ENCODE measurements at places on chromosomes 13 and 19.

GRCh38 chr19:19588546-19588945 is 29.9 kb downstream of the PBX4 start:
- no peak for DNase-seq
- no peaks in the 10 kb centered on the region for H3K27me3 ChIP-seq
- H3K36me3 ChIP-seq = no peaks in the 10 kb centered on the region
- H3K27ac ChIP-seq = no peak overlapping the region
- no peaks in the 10 kb centered on the region for H3K4me1 ChIP-seq
- H3K4me3 ChIP-seq = no peak overlapping the region

- H3K4me1 ChIP-seq = peaks cover 9% of the 10 kb centered on the region
- H3K36me3 ChIP-seq = no peaks in the 10 kb centered on the region
- no peaks in the 10 kb centered on the region for H3K27me3 ChIP-seq
- no peak overlapping the region for H3K4me3 ChIP-seq
Measured at GRCh38 chr19:48258350-48258749, 2.6 kb upstream of the CARD8 start.

DNA sequence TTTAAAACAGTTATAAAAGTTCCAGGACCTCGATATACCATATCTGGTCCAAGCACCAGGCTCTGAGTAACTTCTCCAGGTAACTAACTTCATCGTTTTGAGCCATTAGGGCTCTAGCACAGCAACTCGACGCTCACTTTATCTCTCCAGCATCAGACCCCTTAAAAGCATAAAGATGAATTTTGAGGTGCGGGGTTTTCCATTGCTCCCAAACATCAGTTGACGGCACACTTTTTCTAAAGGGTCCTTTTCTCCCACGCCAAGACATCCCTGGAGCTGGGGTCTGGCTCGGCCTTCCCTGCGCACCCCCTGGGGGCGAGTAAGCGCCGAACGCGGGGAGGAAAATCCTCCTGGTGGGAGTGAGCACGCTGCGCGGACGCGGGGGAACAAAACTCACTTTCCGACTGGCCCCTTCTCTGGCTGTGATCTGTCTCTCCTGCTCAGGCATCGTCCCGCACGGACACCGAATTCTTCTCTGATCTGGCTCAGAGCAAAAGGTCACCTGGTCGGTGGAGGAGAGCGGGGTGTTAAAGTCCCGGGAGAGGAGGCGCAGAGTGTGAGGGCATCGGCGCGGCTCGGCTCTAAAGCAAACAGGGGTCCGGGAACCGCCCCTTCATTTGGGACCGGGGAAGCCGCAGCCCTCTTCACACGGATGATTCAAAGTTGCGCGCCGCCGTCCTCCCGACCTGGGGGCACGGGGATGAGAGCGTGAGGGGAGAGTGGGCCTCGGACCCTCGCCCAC is at the start of gene ATP7B:
Gene ATP7B (minus strand): TSS at position 561 of the 742 bp plus-strand sequence. CDS start 113 bp downstream, at position 448.
- H3K4me3 ChIP-seq = peak within 1 kb of the TSS; percentile 71
- peak within 1 kb of the TSS; percentile 82 for H3K27ac ChIP-seq
- DNase-seq = no peak
- H3K27me3 ChIP-seq = no peaks in the 10 kb centered on the region
- H3K4me1 ChIP-seq = peaks cover 11% of the 10 kb centered on the region
- peaks cover 8% of the 10 kb centered on the region for H3K36me3 ChIP-seq

GRCh38 chr19:6753178-6754031 is 13.8 kb downstream of the SH2D3A start:
- H3K4me3 ChIP-seq = peak overlapping the region; percentile 49
- H3K4me1 ChIP-seq = peaks cover 23% of the 10 kb centered on the region
- peaks cover 15% of the 10 kb centered on the region for H3K36me3 ChIP-seq
- peak overlapping the region; percentile 76 for H3K27ac ChIP-seq

- no peak overlapping the region for H3K27ac ChIP-seq
- no peaks in the 10 kb centered on the region for H3K36me3 ChIP-seq
- H3K4me3 ChIP-seq = no peak overlapping the region
- no peaks in the 10 kb centered on the region for H3K27me3 ChIP-seq
Measured at GRCh38 chr13:25689539-25689938, 317.8 kb downstream of the ATP8A2 start.

DNA sequence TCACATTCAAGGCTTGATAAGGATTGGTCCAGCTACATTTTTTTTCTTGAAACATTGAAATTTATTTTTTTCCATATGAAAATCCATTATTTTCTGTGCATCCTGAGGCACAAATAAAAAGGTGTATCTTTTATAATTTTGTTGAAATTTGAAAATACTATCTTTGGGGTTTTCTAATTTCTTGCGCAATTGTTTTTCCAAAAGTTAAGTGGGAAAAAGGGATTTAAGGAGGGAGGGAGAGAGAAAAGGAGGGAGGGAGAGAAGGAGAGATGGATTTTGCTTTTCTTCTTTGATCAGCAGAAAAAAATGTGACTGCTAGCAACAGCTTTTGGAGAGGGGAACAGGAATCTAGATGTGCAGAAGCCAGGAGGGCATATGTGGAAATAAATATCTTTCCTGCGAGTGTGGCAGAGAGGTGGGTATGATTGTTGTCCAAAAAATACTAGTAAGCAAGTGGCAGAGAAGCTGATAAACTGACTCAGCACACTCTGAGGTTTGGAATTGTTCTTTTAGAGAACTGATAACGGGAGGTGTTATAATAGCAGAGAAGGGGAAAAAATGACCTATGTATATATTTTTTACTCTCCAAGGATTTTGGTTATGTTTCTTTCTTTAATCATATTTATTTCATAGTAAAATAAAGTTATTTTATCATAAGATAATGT is 61.2 kb upstream of the EDNRB start:
- H3K27ac ChIP-seq = peak overlapping the region; percentile 78
- no peak for DNase-seq
- H3K4me3 ChIP-seq = no peak overlapping the region
- peaks cover 26% of the 10 kb centered on the region for H3K4me1 ChIP-seq
- no peaks in the 10 kb centered on the region for H3K27me3 ChIP-seq

DNA sequence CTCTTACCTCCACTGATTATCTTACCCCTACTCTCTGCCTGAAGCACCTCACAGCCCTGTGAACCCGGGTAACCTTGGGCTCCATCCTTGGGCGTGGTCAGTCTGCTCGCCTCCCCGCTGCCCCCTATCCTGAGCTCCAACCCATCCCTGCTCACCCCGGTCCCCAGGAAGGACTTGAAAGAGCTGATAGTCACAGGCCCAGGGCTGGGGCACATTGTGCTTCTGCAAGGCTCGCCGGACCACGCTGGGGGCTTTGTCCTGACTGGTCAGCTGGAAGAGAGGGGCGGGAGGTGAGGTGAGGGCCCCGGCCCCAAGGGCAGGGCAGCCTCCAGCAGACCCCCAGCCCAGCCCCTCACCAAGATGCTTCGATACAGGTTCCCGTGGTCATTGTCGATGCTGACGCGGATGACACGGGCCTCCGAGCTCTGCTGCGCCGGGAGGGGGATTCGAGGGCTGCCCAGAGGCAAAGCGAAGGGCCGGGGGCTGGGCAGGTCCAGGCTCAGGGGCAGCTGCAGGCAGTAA is 13.0 kb upstream of the EPOR start:
- DNase-seq = no peak
- no peaks in the 10 kb centered on the region for H3K27me3 ChIP-seq
- H3K36me3 ChIP-seq = no peaks in the 10 kb centered on the region
- H3K27ac ChIP-seq = no peak overlapping the region

GRCh38 chr19:48493718-48494401 is 17.8 kb downstream of the LMTK3 start:
- H3K4me3 ChIP-seq = peak overlapping the region; percentile 37
- H3K36me3 ChIP-seq = no peaks in the 10 kb centered on the region
- peaks cover 48% of the 10 kb centered on the region for H3K4me1 ChIP-seq
- peaks cover 54% of the 10 kb centered on the region for H3K27me3 ChIP-seq

DNA sequence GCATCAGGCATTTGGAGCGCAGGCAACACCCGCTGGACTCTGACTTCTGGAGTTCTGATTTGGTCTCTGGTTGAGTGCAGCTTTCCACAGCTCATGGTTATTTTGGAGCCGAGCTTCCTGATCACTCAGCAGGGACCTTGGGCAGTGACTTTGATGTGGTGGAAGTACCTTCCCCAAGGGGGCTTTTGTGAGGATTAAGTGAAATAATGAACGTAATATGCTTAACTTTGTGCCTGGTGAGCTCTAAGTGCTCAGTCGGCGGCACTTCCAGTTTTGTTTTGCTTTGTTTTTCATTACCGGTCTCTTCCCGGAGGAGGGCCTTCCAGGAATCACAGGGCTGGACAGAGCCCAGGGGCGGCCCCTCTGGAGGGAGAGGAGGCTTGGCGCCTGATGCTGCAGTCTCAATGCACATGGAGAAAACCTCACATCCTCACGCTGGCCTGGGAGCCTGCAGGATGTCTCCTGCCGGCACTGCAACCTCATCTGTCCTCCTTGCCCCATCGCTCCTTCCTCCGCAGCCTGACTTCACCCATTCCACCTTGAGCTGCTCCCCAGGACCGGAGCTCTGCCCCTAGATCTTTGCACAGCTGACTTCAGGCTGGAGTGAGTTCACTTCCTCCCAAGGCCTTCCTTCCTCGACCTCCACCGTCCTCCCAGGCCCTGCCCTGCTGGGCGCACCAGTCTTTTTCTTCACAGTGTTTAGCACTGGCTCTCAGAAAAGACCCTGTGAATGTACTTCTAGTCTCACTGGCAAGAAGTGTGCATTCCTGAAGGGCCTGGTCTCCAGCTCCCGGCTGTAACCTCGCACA is 1.5 kb downstream of the PLEKHF1 start:
- H3K27me3 ChIP-seq = no peaks in the 10 kb centered on the region
- H3K36me3 ChIP-seq = no peaks in the 10 kb centered on the region
- peaks cover 44% of the 10 kb centered on the region for H3K4me1 ChIP-seq
- peak overlapping the region; percentile 93 for H3K27ac ChIP-seq

- DNase-seq = no peak
- no peak overlapping the region for H3K27ac ChIP-seq
- H3K27me3 ChIP-seq = no peaks in the 10 kb centered on the region
- H3K4me1 ChIP-seq = no peaks in the 10 kb centered on the region
- no peak overlapping the region for H3K4me3 ChIP-seq
- no peaks in the 10 kb centered on the region for H3K36me3 ChIP-seq
Measured at GRCh38 chr13:97798836-97799235, 154.6 kb upstream of the IPO5 start.

GRCh38 chr19:16428372-16429036 is 43.3 kb downstream of the EPS15L1 start:
- no peak overlapping the region for H3K4me3 ChIP-seq
- no peaks in the 10 kb centered on the region for H3K4me1 ChIP-seq
- H3K27me3 ChIP-seq = no peaks in the 10 kb centered on the region

DNA sequence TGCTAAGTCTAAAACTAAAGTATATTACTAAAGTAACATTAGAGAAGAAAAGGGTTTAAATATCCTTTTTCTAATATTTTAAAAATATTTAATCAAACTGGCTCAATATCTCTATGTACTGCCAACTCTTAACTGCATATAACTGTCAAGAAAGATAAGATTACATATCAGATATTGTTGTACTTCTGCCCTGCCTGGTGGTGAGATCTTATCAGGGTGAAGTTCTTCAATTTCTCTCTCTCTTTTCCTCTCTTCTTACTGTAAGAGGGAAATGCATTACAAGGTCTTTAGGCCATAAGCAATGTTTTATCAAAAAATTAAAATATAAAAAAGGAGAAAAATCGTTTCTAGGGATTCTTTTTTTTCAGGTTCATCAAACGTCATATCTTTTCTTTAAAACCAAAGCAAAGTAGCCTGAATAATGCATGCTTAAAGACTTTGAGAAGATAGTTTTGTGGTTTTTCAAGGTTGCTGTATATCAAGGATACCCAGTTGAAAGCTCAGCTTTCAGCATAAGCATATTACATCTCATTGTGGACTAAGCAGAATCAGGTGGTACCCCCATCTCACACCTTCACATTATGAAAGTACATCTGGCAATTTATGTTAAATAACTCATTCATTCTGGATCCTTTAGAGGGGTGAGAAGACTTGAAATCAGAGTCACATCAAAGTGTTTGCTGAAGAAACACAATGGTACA is 1625.7 kb upstream of the SLC10A2 start:
- no peak overlapping the region for H3K4me3 ChIP-seq
- H3K27me3 ChIP-seq = no peaks in the 10 kb centered on the region
- DNase-seq = no peak
- H3K4me1 ChIP-seq = no peaks in the 10 kb centered on the region

GRCh38 chr13:59665732-59666131 is 498.0 kb downstream of the DIAPH3 start:
- no peaks in the 10 kb centered on the region for H3K27me3 ChIP-seq
- H3K4me1 ChIP-seq = no peaks in the 10 kb centered on the region
- no peaks in the 10 kb centered on the region for H3K36me3 ChIP-seq
- no peak overlapping the region for H3K4me3 ChIP-seq
- H3K27ac ChIP-seq = no peak overlapping the region
- DNase-seq = no peak

DNA sequence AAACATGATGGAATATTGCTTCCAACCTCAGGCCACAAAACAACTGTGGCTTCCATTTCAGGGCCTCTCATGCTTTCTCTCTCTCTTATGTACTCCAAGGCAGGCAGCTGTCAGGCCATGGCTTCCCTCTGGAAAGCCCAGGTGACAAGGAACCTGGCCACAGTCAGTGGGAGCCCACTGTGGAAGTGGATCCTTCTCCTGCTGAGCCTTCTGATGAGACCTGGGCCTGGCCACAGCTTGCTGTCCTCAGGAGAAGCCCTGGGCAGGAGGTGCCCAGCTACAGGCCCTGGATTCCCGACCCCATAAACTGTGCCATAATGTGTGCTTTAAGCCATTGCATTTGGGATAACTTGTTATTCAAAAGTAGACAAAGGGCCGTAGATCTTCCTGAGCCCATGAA is 71.2 kb downstream of the SPACA7 start:
- H3K4me1 ChIP-seq = no peaks in the 10 kb centered on the region
- no peak for DNase-seq
- no peaks in the 10 kb centered on the region for H3K36me3 ChIP-seq
- H3K4me3 ChIP-seq = no peak overlapping the region
- no peak overlapping the region for H3K27ac ChIP-seq

DNA sequence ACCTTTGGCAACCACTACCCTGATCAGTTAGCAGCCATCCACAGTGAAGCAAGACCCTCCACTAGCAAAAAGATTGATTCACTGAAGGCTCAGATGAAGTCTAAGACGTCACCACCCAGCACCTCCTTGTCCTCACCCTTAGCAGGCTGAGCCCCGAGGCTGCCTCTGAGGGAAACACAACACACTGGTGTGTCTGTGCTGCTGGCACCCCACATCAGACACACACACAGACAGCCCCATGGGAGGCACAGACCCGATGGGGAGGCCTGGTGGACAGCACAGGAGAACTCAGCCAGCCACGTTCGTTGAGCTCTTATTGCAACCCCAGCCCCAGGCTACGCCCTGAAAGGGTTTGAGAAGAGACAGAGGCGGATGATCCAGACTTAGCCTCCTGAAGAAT is 94.7 kb downstream of the ZDHHC20 start:
- H3K4me1 ChIP-seq = no peaks in the 10 kb centered on the region
- no peak overlapping the region for H3K4me3 ChIP-seq
- H3K36me3 ChIP-seq = no peaks in the 10 kb centered on the region
- no peak for DNase-seq
- H3K27me3 ChIP-seq = no peaks in the 10 kb centered on the region
- no peak overlapping the region for H3K27ac ChIP-seq

DNA sequence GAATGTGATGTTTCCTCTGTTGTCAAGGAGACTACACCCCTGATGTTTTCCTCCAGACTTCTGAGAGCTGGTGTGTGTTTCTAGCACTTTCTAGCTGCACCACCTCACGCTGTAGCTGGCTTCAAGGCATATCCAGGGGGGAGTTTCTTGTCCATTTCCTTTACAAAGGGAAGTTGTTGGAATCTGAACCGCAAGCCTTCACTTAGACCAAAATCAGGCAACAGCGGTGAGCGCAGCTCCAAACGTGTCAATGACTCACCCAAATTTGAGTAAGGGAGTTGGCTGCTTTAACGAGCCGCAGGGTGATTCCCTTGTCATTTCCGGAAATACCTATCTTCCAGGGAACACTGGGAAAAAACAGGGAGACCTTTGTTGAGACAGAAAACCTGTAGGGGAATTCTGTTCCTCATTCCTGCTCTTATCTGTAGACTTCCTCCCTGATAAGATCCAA is 2.5 kb downstream of the LDLR start:
- H3K4me1 ChIP-seq = peaks cover 31% of the 10 kb centered on the region
- no peaks in the 10 kb centered on the region for H3K36me3 ChIP-seq
- no peak overlapping the region for H3K4me3 ChIP-seq
- peak overlapping the region; percentile 97 for H3K27ac ChIP-seq
- H3K27me3 ChIP-seq = no peaks in the 10 kb centered on the region
- DNase-seq = peak; percentile 30
